ENCODE measurements at places on chromosomes 6 and 20.

GRCh38 chr6:98137391-98137790 lies 697.0 kb upstream of the POU3F2 start:
- peak; percentile 31 for DNase-seq

- DNase-seq, result no peak
Measured at GRCh38 chr6:146997062-146997461, 207.2 kb upstream of the STXBP5 start.

- no peak for DNase-seq
Measured at GRCh38 chr6:288866-289265, 3.4 kb upstream of the DUSP22 start.

DNA sequence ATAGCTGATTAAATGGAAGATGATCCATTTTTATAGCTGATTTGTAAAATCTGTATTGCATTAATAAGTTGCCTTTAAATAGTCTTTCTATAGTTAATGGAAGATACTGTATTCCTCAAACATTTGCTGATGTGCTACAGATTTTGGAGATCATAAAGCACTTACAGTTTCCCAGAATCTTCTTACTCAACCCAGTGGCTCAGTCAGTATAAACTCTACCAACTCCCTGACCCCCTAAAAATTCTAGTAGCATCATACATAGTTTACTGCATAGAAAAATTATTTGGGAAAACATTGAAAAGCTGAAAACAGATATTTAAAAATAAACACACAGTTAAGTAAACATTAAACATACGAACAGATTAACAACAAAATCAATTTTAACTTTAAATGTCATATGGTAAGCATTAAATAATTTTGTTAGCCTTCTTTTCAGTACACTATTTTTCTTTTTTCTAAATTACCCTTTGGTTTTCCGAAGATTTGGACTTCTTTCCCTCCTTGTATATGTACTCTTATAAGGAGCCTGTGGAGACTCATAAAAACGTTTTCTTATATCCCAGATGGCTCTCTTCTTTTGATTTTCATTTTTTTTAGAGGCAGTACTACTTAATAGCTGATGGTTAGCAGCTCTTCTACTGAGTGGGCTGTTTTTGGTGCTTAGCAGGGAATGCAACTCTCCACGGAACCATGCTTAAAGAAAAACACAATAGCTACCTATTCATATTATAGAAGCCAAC lies 62.7 kb upstream of the BMP5 start:
- no peak for DNase-seq

GRCh38 chr6:26059941-26060340 lies 27.3 kb upstream of the HFE start:
- DNase-seq, result no peak

GRCh38 chr6:41966961-41967311 lies 25.3 kb upstream of the CCND3 start:
- DNase-seq, result peak; percentile 71

DNA sequence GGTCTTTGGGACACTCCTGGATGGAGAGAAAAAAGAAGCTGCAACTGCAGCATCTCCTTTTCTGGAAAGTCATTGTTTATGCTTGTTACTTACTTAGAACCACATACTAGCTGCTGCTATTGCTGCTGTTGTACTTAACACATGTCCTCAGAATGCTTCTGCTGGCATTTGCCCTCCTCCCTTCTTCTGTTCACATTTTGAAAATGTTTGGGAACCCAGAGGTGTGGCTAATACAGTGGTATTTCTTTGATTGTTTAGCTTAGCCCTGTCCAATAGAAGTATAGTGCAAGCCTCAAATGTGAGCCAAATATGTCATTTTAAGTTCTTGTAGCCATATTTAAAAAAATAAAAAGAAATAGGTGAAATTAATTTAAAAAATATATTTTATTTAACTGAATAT lies 8.4 kb downstream of the DTD1 start:
- no peak for DNase-seq

DNA sequence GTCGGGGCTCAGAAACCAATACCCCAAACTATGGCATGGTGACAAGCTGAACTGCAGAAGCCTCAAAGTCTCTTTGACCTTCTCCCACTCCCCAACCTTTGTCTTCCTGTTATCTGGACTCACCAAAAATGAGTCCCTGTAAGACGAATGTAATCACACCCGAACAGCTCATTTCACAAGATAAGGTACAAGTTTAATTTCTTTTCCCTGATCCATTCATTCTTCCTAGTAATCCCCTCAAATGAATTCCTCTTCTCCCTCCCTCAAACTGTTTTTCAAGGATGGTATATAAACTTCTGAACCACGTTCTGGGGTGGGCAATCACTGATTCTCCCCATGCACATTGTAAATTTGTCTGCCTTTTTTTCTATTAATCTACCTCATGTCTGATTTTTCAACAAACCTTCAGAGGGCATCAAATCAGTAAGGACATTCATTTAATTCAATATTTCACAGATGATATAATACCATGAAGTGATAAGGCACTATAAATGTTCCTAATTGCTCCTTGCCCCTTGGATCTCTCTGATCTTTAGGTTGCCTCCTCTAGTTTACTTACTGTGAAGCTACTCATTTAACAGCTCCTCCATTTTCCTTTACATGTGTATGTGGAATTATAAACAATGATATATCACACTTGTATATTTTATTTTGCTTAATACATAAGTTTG lies 77.2 kb downstream of the OR2B2 start:
- DNase-seq, result no peak

GRCh38 chr6:166315436-166315835 lies 7.2 kb upstream of the PRR18 start:
- no peak for DNase-seq

- DNase-seq, result no peak
Measured at GRCh38 chr20:53736122-53736756, 142.6 kb upstream of the ZNF217 start.

DNA sequence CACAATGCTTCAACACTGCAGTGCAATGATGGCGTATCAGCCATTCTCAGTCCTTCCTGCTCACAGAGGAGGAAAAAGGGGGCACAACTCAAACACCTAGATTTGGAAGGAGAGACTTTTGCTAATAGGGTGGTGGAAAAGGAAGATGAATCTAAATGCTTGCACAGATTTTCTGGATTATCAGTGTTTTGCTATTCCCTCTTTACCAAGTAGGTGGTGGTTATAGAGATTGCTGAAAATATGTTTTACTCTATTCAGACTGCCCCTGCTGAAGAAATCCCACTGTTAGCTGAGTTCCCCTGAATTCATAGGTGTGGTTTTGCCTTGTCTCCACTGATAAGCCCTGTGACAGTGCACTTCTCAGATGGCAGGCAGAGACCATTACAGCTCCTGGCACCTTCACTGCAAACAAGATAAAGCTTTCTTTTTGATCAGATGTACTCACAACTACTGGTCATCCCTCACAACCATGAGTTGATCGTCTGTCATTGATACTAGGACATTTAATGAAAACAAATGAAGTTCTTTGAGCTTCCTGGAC lies 311.4 kb downstream of the KIF16B start:
- no peak for DNase-seq

DNA sequence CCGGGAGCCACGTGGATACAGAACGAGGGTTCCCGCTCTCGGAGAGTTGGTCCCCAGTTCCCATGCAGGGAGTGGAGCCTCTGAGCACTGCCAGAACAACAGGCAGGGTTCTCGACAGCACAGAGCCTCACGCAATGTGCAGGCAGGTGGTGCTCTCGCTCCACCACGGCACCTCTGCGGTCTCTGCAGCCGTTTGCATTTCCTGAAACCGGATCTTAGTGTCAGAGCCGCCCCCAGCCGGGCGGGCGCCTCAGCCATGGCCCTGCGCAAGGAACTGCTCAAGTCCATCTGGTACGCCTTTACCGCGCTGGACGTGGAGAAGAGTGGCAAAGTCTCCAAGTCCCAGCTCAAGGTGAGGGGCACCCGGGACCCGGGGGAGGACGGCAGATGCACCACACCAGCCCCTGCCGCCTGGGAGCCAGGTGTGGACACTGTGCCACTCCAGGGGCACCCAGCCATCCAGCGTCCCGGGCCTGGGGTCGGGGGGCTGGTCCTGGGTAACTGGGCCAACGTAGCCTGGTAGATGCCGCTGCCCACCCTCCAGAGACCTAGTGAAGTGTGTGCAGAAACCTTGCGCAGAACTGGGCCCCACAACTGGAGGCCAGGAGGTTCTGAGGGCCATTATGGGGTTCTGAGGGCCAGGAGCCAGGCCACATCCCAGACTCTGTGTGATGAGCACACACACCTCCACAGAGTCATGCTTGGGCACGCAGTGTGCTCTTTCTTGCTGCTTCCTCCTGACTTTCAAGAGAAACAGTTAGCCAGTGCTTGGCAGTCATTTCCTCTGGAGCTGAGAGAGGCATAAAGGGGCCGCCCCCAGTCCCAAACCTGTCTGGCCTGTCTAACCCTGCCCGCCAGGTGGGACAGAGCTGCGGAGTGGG lies at the start of gene DEF6:
DEF6 (plus strand) TSS at position 218 of the 881 bp plus-strand sequence; CDS start at position 257, 39 bp downstream.
- DNase-seq, result peak; percentile 93

DNA sequence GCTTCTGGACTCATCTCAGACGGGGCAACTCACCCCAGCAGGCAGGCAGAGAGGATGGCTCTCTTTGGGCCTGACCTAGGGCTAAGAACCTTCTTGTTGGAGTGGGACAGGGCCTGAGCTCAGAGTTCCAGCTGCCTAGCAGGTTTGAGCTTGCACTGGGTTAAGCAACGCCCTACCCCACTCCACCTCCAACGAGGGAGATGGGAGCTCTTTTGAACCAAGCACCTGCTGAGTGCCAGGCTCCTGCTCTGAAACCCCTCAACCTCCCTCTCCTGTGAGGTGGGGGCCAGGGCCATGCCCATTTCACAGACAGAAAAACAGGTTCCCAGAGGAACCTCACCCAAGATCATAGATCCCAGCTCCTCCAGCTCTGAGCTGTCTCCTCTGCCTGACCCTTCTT lies 54.3 kb downstream of the SNAI1 start:
- DNase-seq, result no peak

- no peak for DNase-seq
Measured at GRCh38 chr6:166346449-166346848, 4.1 kb upstream of the SFT2D1 start.

- no peak for DNase-seq
Measured at GRCh38 chr6:162260027-162260426, 467.5 kb downstream of the PRKN start.

DNA sequence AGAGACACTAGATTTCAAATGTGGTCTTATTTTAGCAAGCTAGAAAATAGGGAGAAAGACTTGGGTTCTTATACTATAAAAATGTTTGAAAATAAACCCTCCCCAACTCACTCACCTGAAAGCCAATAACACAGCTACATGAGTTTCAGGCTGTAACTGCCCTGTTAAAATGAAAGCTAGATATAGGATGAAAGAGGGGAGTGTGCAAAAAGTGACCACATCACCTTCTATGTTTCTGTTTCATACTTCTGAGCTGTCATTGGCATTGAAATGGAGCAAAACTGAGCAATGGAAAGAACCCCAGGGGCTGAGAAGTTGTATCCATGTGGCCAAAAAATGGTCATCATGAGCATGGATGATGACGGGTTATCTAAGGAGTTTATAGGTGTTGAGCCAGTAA lies 148.1 kb upstream of the TENT5A start:
- DNase-seq, result no peak

DNA sequence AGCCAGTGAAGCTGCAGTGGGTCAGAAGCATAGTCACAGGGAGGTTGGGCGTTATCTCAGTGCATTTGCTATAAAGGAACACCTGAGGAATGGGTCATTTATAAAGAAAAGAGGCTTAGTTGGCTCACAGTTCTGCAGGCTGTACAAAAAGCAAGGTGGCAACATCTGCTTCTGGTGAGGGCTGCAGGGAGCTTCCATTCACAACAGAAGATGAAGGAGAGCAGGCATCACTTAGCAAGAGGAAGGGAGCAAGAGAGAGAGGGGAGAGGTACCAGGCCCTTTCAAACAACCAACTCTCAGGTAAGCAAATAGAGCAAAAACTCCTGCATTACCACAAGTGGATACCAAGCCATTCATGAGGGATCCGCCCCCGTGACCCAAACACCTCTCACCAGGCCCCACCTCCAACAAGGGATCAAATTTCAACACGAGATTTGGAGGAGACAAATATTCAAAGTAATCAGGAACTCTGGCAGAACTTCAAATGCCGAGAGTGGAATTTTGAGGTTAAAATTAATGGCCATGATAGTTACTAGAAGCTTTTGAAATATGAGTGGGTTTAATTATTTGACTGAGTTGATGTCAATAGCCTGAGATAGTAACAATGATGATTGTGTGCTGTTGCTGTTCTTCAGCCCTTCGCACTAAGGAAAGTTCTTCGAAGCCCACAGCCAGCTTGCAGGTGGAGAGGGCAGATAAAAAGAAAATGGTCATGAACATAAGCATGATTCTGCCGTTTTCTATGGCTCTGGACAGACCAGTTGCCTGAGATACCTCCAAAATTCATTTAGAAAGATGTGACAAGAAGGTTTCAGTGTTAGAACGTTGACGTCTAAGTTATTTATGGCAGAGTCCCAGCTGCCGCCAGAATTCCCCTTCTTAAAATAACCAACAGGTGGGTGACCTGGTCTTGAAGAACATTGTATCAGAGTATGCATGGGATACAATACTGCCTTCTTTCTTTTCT lies 55.3 kb upstream of the ADTRP start:
- peak; percentile 49 for DNase-seq

DNA sequence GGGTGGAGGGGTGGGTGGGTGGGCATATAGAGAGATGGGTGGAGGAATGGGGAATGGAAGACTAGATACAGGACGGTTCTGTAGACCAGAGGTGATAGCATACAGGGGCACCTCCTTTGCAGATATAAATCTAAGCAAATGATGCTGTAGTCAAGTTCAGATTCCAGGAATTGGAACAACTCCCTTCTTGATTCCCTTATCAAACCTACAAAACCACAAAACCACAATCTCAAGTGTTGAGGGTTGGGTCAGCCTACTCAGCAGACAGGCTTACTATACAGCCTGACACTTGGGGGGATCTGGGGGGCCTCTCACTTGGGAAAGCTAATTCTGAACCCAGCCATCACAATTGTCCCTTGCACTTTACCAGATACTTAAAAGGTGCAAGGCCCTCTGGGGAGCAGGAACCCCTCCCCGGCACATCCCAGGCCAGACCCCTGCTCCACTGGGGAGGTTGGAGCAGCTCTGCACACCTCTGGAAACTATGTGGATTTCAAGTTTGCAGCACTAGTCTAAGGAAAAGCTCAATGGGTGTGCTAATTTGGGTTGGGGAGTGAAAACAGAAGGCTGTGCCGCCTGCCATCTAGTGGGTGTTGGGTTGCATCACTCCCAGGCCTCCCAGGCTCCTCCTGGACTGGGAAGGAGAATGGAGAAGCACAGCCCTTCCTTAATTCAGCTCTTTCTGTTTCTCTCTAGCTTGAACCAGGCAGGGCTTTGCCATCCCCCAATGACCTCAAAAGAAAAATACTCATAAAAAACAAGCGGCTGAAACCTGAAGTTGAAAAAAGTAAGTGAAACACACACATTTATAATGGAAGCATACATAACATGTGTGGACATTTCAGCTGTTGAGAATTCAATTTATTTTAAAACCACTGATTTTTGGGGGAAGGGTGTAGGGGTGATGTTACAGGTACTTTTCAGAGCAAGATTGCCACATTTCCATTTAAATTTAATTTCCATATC lies 121.2 kb upstream of the LAMP5 start:
- DNase-seq, result peak; percentile 89

DNA sequence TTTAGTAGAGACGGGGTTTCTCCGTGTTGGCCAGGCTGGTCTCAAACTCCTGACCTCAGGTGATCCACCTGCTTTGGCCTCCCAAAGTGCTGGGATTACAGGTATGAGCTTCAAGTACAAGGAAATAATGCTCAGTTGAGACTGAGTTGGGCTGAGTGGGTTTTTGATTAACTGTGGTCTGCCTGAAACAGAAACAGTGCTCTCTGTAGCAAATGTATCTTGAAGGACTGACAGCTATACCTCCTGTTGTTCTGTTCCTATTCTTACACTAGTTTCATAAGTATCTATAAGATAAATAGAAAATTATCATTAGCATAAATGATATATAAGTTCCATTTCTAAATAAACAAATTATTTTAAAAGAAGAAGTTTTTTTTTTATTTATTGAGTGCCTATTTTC lies 142.8 kb upstream of the PTPRK start:
- no peak for DNase-seq
